ENCODE measurements at places on chromosomes 16 and 17. TPM values are rescaled to one million over a fixed set of nuclear protein-coding genes. Genes with fewer than 3 reads are reported as not detected.

- H3K36me3 ChIP-seq: no peaks in the 10 kb centered on the region
- no peak overlapping the region for H3K4me3 ChIP-seq
- H3K4me1 ChIP-seq: no peaks in the 10 kb centered on the region
- H3K27ac ChIP-seq: no peak overlapping the region
- no peaks in the 10 kb centered on the region for H3K27me3 ChIP-seq
These were observed 1466.0 kb downstream of the CDH11 start for GRCh38 chr16:63655846-63656245.

DNA sequence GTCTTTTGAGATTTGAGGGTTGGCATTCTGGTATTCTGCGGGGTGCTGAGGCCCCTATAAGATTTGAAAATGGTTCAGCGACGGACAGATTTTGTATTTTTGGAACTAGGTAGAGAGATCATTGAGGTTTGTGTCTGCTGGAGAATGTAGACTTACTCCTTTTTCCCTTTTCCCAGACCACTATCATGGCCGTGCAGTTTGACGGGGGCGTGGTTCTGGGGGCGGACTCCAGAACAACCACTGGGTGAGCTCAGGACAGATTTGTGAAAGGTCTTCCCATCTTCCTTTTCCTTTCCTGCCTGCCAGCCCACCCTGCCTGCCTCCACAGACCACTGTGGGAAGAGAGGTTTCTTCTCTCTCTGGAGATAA lies 572 bp downstream of the PSMB6 start:
- H3K4me3 ChIP-seq: peak overlapping the region; percentile 96
- H3K27ac ChIP-seq: peak overlapping the region; percentile 62
- peaks cover 17% of the 10 kb centered on the region for H3K36me3 ChIP-seq
- no peak for DNase-seq

GRCh38 chr17:66451188-66452149 lies 149.1 kb downstream of the PRKCA start:
- no peak overlapping the region for H3K4me3 ChIP-seq
- no peaks in the 10 kb centered on the region for H3K4me1 ChIP-seq
- no peak overlapping the region for H3K27ac ChIP-seq
- no peaks in the 10 kb centered on the region for H3K27me3 ChIP-seq
- DNase-seq: no peak

DNA sequence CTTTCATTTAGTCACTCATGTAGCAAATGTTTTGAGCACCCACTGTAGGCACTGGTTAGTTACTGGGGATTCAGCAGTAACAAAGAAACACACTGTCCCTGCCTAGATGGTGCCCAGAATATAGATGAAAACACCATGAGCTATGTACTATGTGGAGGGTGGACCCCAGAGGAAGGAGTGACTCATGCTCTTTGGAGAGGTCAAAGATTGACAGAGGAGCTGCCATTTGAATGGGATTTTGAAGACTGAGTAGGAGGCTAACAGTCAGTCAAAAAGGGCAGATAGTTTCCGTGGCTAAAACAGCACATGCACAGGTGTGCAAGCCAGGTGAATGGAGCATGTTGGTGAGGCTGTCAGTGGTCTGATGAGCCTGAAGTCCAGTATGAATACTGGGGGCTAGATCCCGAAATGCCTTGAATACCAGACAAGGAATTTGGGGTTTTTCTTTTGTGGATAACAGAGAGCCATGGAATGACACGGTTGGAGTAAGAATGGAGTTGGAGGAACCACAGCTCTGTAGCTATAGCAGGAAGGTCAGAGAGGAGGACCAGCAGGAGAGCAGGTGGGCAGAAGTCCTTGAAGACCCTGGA lies 6.1 kb downstream of the IL21R start:
- peak overlapping the region; percentile 6 for H3K4me3 ChIP-seq
- peaks cover 70% of the 10 kb centered on the region for H3K4me1 ChIP-seq
- H3K36me3 ChIP-seq: peaks cover 4% of the 10 kb centered on the region
- H3K27ac ChIP-seq: peak overlapping the region; percentile 2
- H3K27me3 ChIP-seq: no peaks in the 10 kb centered on the region
- DNase-seq: peak; percentile 27

DNA sequence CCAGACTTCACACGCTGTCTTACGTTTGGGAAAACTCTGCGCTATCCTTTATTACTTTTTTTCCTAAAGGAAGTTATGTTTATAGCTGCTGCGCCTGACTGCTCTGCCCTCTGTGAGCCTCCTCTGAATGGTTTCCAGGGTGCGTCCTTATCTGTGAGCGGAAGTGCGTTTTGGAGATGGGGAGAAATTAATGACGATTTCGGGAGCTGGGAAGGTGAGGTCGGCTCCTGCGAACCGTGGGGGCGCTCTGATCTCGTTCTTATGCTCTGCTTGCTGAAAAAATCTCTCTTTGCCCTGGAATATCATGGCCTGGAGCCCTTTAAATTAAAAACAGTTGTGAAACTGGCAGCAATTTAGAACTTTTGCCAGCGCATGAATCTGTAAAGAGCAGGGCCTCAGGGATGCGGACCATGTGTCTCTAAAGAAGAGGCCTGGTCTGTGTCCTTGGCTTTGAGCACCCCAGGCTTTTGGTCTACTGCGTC lies 135.7 kb upstream of the ZFHX3 start:
- H3K27ac ChIP-seq: no peak overlapping the region
- no peak overlapping the region for H3K4me3 ChIP-seq
- H3K4me1 ChIP-seq: no peaks in the 10 kb centered on the region
- DNase-seq: no peak
- no peaks in the 10 kb centered on the region for H3K36me3 ChIP-seq

GRCh38 chr16:89646906-89647305 lies 10.6 kb downstream of the CHMP1A start:
- no peak for DNase-seq
- H3K27me3 ChIP-seq: no peaks in the 10 kb centered on the region
- no peak overlapping the region for H3K27ac ChIP-seq

DNA sequence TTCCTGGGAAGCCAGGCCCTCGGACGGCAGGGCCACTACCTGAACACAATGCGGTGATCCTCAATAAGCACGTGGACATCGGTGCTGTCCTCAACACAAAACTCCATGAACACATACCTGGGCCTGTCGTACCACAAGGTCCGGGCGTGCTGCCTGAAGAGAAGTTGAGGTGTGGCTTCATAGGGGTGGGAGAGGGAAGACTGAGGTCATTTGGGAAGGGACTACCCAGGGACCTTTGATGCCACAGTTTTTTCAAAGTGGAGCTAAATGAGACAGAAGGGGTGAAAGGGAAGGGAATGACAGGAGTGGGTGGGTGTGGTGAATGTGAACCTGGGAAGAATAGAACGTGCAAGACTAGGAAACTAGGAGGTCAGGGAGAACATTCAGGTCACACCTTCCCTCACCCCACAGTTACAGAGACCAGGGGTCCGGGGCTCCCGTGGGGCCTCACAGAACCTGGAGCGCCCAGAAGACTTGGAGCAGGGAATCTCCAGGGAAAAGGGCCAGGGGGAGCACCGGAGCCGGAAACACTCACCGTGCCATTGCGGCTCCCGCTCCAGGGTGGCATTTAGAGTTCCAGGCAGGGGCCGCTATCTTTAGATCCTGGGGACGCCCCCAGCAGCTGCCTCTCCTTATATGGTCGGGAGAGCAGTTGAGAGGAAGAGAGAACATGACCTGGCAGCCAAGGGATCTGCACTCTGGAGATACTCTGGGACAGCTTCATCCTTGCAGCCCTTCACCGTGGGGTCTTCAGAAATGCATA lies at the start of gene PTGES3L:
Gene PTGES3L (minus strand): TSS at position 570 of the 763 bp plus-strand sequence. CDS start 27 bp downstream, at position 543.
- H3K36me3 ChIP-seq: no peaks in the 10 kb centered on the region
- H3K27ac ChIP-seq: peak within 1 kb of the TSS; percentile 70
- DNase-seq: peak; percentile 5
- peaks cover 20% of the 10 kb centered on the region for H3K4me1 ChIP-seq

GRCh38 chr17:5364696-5365095 lies 54.8 kb downstream of the NUP88 start:
- DNase-seq: no peak
- no peaks in the 10 kb centered on the region for H3K27me3 ChIP-seq
- peaks cover 31% of the 10 kb centered on the region for H3K36me3 ChIP-seq
- no peak overlapping the region for H3K27ac ChIP-seq
- H3K4me1 ChIP-seq: no peaks in the 10 kb centered on the region

DNA sequence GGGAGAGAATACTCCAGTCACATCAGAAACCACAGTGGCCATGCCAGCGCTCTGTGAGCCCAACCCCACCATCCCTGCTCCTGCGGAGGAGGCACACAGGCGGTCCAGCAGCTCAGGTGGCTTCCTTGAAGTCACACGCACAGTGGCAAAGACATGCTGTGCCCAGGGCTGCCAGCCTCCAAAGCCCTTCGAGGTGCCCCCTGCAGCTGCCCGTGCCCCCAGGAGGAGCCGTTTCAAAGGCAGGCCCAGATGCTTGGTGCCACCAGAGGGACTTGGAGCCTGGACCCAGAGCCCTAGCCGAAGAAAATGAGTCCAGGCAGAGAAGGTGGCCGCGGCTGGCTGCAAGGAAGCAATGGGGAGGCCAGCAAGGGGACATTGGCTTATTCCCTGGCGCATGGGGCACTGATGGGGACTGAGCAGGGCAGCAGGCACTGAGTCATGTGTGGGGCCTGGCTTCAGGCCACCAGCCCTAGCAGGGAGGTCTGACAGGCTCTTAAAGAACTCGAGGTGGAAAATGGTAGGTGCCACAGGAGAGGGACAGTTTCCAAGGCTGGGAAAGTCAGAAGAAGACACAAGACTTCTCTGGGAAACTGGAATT lies 17.2 kb upstream of the CACNG1 start:
- no peak overlapping the region for H3K4me3 ChIP-seq
- H3K27me3 ChIP-seq: no peaks in the 10 kb centered on the region
- no peaks in the 10 kb centered on the region for H3K36me3 ChIP-seq
- no peak for DNase-seq
- H3K27ac ChIP-seq: no peak overlapping the region
- H3K4me1 ChIP-seq: no peaks in the 10 kb centered on the region

GRCh38 chr17:82458885-82459424 lies 414 bp downstream of the NARF start:
- peak overlapping the region; percentile 94 for H3K27ac ChIP-seq
- H3K36me3 ChIP-seq: peaks cover 18% of the 10 kb centered on the region
- peak; percentile 33 for DNase-seq
- peaks cover 18% of the 10 kb centered on the region for H3K4me1 ChIP-seq
- peak overlapping the region; percentile 55 for H3K4me3 ChIP-seq
- H3K27me3 ChIP-seq: no peaks in the 10 kb centered on the region

DNA sequence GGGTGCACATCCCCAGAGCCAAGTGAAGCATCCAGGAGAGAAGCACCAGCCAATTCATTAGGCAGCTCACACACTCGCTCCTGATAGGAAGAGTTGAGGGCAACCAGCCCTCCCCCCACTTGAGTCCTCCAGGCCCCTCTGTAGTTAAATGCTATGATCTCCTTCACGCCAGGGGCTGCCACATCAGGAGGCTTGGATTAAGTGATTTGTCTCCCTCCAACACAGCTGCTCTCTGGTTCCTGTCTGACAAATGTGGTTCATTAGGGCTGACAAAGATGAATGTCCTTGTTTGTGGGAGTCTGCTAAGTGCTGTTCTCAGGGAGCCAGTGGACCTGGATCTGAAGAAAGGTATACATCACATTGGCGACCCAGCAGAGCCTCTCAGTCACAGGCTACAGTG lies 94.5 kb upstream of the WSCD1 start:
- H3K36me3 ChIP-seq: no peaks in the 10 kb centered on the region
- H3K4me3 ChIP-seq: no peak overlapping the region
- H3K4me1 ChIP-seq: no peaks in the 10 kb centered on the region

DNA sequence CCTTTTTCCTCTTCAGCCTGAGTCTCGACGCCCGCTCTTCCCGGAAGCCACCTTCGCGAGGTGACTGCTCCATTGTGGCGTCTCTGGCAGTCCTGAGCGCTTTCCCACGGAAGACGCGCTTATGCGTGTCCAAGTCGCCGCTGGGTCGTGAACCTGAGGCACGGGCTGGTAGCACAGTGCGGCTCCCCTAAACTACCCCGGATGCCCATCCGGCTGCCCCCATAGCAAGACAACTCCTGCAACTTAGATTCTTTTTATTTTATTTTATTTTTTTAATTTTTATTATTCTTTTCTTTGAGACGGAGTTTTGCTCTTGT lies 2.1 kb upstream of the ESRP2 start:
- H3K4me3 ChIP-seq: peak overlapping the region; percentile 78
- no peaks in the 10 kb centered on the region for H3K36me3 ChIP-seq
- DNase-seq: no peak
- peaks cover 22% of the 10 kb centered on the region for H3K4me1 ChIP-seq
- no peak overlapping the region for H3K27ac ChIP-seq
- no peaks in the 10 kb centered on the region for H3K27me3 ChIP-seq

- no peak overlapping the region for H3K4me3 ChIP-seq
- no peaks in the 10 kb centered on the region for H3K4me1 ChIP-seq
- H3K27ac ChIP-seq: no peak overlapping the region
- no peak for DNase-seq
These were observed 23.9 kb downstream of the ACLY start for GRCh38 chr17:41894791-41895331.

DNA sequence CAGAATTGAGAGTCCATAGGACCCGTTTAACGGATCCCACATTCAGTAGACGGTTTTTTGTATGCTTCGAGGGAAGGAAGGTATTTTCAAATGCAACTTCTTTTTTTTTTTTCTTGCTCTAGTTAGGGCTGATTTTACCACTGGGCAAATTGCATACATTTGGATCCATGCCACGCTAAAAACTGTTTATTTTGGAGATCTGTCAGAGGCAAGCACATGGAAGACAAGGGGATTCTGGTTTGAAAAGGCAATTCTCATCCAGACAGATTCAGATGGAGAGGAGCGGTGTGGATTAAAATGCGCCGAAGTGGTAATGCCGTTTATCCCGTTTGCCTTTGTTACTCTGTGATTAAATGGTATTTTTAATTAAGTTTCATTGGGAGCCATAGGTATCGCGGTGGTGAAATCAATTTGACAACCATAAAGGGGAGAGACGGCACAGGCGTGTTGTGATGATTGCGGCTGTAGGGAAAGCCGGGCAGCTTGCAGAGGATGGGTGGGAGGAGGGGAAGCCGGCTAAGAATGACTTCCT lies 170.4 kb downstream of the IRX3 start:
- no peak overlapping the region for H3K4me3 ChIP-seq
- no peak overlapping the region for H3K27ac ChIP-seq
- no peaks in the 10 kb centered on the region for H3K27me3 ChIP-seq
- H3K36me3 ChIP-seq: peaks cover 11% of the 10 kb centered on the region

GRCh38 chr17:4690745-4691144 lies 13.2 kb downstream of the PELP1 start:
- no peak overlapping the region for H3K4me3 ChIP-seq
- peaks cover 18% of the 10 kb centered on the region for H3K36me3 ChIP-seq
- no peak for DNase-seq
- H3K27me3 ChIP-seq: no peaks in the 10 kb centered on the region
- peaks cover 4% of the 10 kb centered on the region for H3K4me1 ChIP-seq
- H3K27ac ChIP-seq: no peak overlapping the region

The COPZ2 gene
- total RNA-seq: 8.3 TPM

The ITGA2B gene
- total RNA-seq: 0.31 TPM

The KRT17 gene
- total RNA-seq: not detected

The PRRT2 gene
- 1.2 TPM for total RNA-seq

The PTX4 gene
- total RNA-seq: not detected

The OTOA gene
- 0.09 TPM for total RNA-seq

The PNMT gene
- not detected for total RNA-seq

The SLC16A11 gene
- 1.3 TPM for total RNA-seq

The MT1G gene
- 46.8 TPM for total RNA-seq

The C16orf89 gene
- not detected for total RNA-seq
